Esophagus squamous epithelium (tissue), 5 donors: ENCODE measurements at places on chromosomes 12 and 14. TPM values are rescaled to one million over a fixed set of nuclear protein-coding genes. Genes with fewer than 3 reads are reported as not detected.
A peak's percentile ranks its signal among the peaks of the same experiment; 100 is the strongest.

- H3K27me3 ChIP-seq, result no peaks in the 10 kb centered on the region
- no peak overlapping the region for H3K27ac ChIP-seq
- no peak for DNase-seq
Measured at GRCh38 chr14:22994762-22995275, 12.5 kb upstream of the AJUBA start.

Gene GARIN6
- not detected for total RNA-seq

DNA sequence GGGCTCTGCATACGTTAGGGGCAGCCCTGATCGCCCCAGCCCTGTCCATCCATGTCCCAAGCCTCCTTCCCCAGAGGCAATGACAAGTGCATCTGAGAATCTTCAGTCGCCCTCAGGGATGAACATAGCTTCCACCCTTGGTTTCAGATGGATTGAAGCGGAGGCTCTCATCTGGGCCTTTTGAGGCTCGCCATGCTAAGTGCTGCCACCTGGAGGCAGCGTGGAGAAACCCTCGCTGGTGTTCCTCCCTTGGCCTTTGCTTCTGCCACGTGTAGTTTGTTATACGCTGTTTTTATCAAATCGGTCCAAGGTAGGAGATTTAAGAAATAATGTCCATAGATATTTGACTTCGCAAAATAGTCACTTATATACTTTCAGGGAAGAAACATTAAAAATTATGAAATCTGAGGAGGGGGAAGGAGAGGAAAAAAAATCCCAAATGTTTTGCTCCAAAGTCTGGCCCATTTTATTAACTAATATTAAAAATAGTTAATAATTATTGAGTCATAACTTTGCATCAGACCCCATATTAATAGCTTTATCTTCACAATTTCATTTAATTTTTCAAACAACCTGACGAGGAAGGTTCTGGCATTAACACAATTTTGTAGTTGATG, 28.8 kb upstream of the LRRC10 start:
- no peak for DNase-seq
- H3K4me1 ChIP-seq, result no peaks in the 10 kb centered on the region
- no peak overlapping the region for H3K4me3 ChIP-seq
- no peaks in the 10 kb centered on the region for H3K36me3 ChIP-seq

- no peaks in the 10 kb centered on the region for H3K36me3 ChIP-seq
- no peak for DNase-seq
- H3K4me1 ChIP-seq, result peaks cover 71% of the 10 kb centered on the region
- no peak overlapping the region for H3K27ac ChIP-seq
Measured at GRCh38 chr14:61430066-61430757, 108.8 kb downstream of the PRKCH start.

Gene PLEKHG7
- total RNA-seq, result not detected

- H3K27ac ChIP-seq, result no peak overlapping the region
- no peaks in the 10 kb centered on the region for H3K36me3 ChIP-seq
- H3K4me3 ChIP-seq, result no peak overlapping the region
- H3K27me3 ChIP-seq, result no peaks in the 10 kb centered on the region
- no peaks in the 10 kb centered on the region for H3K4me1 ChIP-seq
- no peak for DNase-seq
Measured at GRCh38 chr14:63276492-63277342, 42.0 kb downstream of the GPHB5 start.

DNA sequence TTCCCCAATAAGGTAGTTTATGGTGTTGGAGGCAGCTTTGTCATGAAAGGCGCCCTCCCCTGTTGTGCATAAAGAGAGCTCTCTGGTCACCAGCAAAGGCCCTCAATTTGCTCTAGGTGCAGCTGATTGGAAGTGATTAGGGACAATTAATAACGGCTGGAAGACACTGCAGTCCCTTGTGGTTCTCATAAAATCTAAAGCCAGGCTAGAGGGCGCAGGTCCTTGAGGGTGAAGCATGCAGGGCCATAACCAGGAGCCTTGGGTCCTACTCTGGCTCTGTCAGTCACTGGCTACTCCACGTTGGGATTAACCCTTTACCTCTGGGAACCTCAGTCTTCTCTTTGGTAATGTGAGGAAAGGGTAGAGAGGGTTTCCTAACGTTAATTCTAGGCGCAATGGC, 1.9 kb downstream of the DAAM1 start:
- peaks cover 59% of the 10 kb centered on the region for H3K4me1 ChIP-seq
- no peaks in the 10 kb centered on the region for H3K27me3 ChIP-seq
- no peaks in the 10 kb centered on the region for H3K36me3 ChIP-seq
- peak overlapping the region; percentile 98 for H3K4me3 ChIP-seq
- DNase-seq, result no peak
- H3K27ac ChIP-seq, result peak overlapping the region; percentile 97
